ENCODE measurements at places on chromosomes 13 and 19.

DNA sequence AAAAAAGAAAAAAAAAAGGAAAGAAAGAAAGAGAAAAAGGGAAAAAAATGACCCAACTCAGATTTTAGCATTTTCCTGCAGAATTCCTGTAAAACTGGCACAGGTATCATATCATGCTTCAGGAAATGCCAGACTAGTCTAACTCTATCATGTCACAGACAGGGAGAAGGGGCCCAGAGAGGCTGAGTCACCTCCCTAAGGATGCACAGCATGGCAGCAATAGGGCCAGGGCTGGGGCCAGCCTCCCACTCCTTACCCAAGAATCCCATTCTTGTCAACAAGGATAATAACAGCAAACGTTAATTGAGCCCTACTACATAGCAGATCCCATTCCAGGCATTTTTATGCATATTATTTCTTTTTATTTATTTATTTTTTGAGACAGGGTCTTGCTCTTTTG is 8.5 kb downstream of the GPR4 start:
- DNase-seq = no peak

GRCh38 chr19:43409415-43409814 is 5.3 kb upstream of the TEX101 start:
- no peak for DNase-seq

GRCh38 chr19:40129425-40129824 is 38.7 kb upstream of the ZNF780A start:
- DNase-seq = no peak

- DNase-seq = no peak
Observed at GRCh38 chr13:23806874-23807526, 82.2 kb downstream of the MIPEP start.

DNA sequence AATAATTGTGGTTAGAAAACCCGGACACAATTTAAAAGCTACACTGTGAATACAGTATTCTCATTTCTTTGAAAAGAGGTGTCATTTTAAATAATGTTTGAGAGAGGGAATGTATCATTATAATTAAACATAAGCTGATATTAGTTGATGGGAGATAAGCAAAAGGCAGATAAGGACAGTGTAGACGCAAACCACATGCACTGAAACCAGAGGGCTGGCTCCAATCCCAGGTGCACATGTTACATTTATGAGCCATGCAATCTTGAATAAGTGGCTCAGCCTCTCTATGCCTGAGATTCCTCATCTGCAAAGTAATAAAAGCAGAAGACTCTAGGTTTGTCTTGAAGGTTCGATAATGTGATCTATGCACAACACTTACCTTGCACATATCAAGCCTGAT is 238.7 kb downstream of the EFNB2 start:
- no peak for DNase-seq

GRCh38 chr13:27125357-27126282 is 46.0 kb downstream of the USP12 start:
- no peak for DNase-seq

DNA sequence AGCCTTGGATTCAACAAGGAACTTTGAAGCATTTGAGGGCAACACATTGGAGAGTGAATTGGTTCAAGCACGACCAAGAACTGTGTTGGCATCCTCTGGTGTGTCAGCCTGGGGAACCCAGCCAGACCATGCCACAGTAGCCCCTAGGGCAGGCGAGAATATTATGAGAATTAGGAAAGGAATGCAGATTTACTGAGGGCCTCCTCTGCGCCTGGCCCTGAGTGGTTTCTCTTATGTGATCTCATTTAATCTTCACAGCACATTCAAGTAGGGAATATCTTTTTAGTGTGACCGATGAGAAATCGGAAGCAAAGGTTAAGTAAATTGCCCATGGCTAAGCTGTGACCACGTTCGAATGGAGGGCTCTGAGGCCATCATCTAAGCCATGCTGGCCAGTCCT is 15.3 kb upstream of the ERICH6B start:
- no peak for DNase-seq

DNA sequence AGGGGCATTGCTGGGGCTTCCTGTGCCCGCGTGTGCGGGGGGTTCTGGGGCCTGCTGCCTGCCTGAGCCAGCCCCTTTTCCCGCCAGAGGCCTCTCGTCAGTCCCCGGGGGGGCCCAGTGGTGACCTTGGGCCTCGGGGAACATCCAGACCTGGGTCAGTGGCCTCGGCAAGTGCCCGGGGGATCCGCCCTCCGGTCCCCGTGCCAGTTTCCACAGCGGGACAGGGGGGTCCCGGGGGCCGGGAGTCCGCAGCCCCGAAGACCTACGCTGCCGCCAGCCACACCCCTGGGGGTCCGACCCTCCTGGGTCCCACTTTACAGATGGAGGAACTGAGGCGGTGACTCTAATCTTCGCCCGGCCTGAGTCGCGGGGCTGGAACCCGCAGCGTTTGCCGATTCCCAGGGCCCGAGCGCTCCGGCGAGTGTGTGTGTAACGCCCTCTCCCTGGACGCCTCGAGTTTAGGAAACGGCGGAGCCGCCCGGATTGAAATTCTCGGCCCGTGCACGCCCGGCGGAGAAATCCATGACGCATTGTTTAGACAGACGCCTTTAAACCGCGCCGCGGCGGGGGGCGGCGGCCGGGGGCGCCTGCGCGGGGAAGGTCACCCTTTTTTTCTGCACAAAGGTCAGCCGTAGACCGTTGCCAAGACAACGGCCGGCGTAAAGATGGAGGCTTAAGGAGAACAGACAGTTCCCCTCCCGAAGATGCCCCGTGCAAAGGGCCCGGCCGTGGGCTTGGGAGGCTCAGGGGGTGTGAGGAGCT is 39.3 kb downstream of the EFNA2 start:
- no peak for DNase-seq

- no peak for DNase-seq
Observed at GRCh38 chr13:111286162-111286561, 34.3 kb upstream of the TEX29 start.

Measured in Panc1 (cell line).